Epithelial cell of prostate (primary cell): ENCODE measurements at places on chromosomes 6 and 20.

- no peak for DNase-seq
These were observed 118.5 kb downstream of the GFRAL start for GRCh38 chr6:55445648-55446204.

GRCh38 chr20:46021361-46022359 lies 7.4 kb upstream of the SLC12A5 start:
- DNase-seq: no peak

- DNase-seq: no peak
These were observed 469 bp downstream of the SYNJ2 start for GRCh38 chr6:157982102-157982562.

- no peak for DNase-seq
These were observed 48.3 kb downstream of the TXLNB start for GRCh38 chr6:139243536-139243935.

- DNase-seq: no peak
These were observed 193.5 kb downstream of the UNC5CL start for GRCh38 chr6:40845553-40845952.
